Left ventricle myocardium inferior (tissue), 1 donor: ENCODE measurements at places on chromosomes 4 and X.

DNA sequence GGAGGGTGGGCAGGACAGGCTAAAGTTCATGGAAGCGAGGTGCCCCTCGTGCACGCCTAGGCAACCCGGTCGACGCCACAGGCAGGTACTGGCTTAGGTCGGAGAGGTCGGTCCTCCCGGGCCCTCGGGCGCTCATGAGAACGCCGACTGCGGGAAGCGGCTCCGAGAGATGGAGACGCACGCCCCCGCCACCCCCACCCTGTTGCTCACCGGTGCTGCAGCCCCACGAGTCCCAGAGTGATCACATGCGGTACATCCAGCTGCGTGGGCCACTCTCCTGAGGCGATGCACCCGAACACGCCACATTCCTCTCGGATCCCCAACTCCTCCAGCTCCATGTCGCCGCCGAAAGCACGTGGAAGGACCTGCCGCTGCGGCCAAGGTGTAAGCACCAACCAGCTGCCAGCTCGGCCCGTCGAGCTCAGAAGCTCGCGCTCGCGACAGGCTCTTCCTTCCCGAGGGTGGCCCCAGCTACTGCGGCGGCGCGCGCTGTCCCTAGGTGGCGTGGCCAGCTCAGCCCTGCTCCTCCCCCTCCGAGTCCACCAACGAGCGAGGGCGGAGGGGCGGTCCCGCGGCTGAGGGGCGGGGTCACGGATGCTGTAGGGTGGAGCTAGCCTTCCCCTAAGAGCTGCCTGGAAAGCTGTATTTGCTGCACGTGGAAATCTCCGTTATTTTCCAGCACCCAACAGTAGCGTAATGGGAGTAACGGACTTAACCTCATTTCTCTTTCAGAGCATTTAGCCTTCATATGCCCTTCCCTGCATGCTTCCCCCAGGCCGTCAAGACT is at the start of gene PPAT:
Gene PPAT (minus strand): TSS at position 476 of the 787 bp plus-strand sequence. CDS start 138 bp downstream, at position 338.
- DNase-seq, result peak; percentile 98

DNA sequence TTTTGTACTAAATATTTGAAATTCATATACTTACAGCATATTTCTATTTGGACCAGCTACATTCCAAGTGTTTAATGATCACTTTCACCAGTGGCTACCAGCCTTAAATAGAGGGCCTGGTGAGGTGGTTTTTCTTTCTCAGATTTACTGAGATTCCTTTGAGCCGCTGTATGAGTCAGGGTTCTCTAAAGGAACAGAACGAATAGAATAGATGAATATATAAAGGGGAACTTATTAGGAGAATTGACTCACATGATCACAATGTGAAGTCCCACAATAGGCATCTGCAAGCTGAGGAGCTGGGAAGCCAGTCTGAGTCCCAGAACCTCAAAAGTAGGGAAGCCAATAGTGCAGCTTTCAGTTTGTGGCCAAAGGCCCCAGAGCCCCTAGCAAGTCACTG is 146.2 kb upstream of the TLL1 start:
- no peak for DNase-seq

DNA sequence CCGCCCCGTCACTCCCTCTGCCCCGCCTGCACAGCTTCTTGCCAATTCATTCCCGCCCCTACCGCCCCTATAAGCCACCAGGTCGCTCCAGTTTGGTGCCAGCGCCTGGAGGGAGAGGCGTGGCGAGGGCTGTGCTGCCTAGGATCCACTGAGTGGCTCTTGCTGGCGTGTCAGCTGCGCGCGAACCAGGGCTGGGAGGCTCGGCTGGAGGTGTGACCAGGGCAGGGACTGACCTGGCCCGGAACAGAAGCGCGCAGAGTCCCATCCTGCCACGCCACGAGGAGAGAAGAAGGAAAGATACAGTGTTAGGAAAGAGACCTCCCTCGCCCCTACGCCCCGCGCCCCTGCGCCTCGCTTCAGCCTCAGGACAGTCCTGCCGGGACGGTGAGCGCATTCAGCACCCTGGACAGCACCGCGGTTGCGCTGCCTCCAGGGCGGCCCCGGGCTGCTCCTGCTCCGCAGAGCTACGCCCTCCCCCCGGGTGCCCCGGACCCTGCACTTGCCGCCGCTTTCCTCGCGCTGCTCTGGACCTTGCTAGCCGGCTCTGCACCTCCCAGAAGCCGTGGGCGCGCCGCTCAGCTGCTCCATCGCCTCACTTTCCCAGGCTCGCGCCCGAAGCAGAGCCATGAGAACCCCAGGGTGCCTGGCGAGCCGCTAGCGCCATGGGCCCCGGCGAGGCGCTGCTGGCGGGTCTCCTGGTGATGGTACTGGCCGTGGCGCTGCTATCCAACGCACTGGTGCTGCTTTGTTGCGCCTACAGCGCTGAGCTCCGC is at the start of gene GPR78:
Gene GPR78 (plus strand): TSS at position 72 of the 773 bp plus-strand sequence. CDS start 591 bp downstream, at position 663.
- peak; percentile 43 for DNase-seq

GRCh38 chrX:140799216-140799615 is 89.7 kb downstream of the LINC00632 start:
- no peak for DNase-seq

DNA sequence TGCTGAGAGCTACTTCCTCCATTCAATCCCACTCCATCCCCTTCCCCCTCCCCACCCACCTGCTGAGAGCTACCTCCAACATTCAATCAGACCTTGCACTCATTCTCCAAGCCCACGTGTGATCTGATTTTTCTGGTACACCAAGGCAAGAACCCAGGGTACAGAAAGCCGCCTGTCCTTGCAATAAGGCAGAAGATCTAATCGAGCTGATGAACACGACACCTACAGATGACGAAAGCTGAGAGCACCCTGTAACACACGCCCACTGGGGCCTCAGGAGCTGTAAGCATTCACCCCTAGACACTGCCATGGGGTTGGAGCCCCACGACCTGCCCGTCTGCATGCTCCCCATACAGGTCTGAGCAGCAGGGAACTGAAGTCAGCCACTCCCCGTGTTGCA is 58.3 kb downstream of the TRIML1 start:
- DNase-seq, result no peak

GRCh38 chrX:123084797-123085196 is 99.3 kb upstream of the GRIA3 start:
- no peak for DNase-seq

DNA sequence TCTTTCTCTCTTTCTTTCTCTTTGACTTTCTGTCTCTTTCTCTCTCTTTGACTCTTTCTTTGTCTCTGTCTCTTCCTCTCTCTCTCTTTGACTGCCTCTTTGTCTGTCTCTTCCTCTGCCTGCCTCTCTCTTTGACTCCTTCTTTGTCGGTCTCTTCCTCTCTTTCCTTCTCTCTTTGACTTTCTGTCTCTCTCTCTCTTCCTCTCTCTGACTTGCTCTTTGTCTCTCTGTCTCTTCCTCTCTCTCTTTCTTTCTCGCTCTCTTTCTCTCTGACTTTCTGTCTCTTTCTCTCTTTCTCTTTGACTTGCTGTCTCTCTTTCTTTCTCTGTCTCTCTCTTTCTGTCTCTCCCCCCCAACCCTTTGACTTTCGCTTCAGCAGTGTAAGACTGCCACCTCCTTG is 36.4 kb upstream of the OGT start:
- DNase-seq, result no peak

DNA sequence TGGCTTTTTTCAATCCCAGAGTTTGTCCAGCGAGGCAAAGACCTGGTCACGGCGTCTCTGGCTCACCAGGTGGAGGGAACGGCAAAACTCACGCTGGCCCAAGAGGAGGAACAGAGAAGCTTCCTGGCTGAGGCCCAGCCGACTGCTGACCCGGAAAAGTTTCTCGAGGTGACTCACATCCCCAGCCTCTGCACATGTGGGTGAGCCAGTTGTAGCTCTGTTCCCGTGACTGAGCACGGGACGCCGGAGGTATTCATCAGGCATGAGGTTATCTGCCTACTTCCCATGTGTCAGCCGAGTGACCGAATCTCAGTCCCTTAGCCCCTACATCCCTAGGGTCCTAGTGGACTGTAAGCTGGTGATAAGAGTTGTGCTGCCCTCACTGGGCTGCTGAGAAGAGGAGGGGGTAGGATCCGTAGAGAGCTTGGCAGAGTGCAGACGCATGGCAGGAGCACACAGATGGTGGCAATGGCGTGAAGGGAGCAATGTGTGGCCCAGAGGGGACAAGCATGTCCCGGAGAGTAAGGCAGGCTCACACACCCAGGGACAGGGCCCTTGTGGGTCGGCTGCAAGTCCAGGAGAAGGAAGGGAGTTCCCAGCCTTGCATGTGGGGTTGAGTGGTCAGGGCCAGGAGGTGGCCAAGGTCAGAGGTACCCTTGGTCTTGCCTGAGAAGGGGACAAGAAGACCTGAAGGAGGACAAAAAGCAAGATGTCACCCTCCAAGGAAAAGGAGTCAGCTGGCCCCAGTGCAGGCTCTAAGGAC is 42.9 kb downstream of the EVC start:
- no peak for DNase-seq

DNA sequence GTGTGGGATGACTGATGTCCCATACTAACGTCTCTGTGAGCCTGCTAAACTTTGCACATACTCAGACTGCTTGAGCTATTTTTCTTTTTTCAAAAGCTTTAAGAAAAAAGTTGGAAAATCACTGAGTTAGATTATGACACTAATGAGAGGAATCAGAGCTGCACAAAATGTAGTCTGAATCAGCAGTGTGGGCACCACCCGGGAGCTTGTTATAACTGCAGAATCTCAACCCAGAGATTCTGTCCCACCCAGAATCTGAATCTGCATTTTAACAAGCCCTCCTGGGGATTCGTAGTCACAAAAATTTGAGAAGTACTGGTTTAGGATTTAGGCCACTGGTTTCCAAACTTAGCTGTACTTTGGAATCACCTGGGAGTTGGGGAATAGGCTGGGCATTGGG is 102.1 kb upstream of the MID1IP1 start:
- no peak for DNase-seq

GRCh38 chrX:24423960-24424359 is 41.1 kb upstream of the PDK3 start:
- no peak for DNase-seq

- no peak for DNase-seq
These were observed 61.3 kb downstream of the STOX2 start for GRCh38 chr4:183966371-183966770.

DNA sequence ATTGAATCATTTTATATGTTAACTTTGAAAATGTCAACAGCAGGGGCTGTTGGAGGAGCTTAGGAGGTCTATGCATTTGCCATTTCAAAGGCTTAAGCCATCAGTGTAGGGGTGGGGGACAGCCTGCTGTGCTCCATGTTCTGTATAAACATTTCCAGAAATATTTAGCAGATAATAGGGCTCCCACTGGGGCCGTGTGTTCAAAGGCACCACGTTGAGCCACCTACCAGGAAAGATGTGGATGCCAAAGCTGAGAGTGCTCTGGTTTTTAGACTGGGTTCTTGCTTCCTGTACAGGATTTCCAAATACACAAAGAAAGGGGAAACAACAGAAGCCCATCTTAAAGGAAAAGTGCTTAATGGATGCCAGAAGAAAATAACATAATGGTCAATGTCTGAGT is 219.5 kb downstream of the CENPC start:
- no peak for DNase-seq

DNA sequence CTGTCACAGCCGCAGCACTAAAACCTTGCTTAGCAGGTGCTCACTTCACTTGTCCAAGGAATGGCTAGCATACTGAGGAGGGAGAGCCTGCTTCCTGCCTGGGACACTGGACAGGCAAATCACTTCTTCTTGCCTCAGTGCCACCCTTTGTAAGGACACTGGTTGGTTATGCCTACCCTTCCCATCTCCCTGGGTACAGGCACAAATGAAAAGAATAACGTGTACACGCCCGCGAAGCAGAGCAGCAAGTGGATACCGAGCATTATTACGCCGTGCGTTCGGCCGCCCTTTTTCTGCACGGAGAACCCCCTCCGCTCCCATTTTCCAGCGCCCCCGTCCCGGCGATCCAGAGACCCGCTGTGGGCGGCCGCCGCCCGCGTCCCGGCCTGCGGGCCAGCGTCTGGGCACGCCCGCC is 338 bp upstream of the KLHL2 start:
- DNase-seq, result no peak

- DNase-seq, result no peak
These were observed 85.4 kb downstream of the DCHS2 start for GRCh38 chr4:154406018-154406795.

- no peak for DNase-seq
These were observed 230.8 kb upstream of the TET2 start for GRCh38 chr4:104915864-104916263.

DNA sequence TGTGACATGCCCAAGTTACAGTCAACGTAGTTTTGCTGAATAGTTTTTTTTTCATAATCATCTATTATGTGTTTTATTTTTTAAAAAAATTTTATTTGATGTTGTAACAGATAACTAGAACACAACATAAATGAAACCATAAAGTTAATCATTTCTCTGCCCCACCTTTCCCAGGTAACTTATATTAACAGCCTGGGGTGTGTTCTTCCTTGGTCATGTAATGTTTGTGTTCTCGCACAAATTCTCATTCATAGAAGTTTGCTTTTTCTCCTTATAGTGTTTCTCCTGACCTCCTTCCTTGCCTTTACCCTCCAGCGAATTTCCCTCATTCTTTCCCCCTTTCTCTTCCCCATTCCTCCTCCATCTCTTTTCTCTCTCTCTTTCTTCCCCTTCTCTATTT is 214.8 kb downstream of the SOWAHB start:
- DNase-seq, result no peak

GRCh38 chr4:104868958-104869357 is 277.7 kb upstream of the TET2 start:
- no peak for DNase-seq

DNA sequence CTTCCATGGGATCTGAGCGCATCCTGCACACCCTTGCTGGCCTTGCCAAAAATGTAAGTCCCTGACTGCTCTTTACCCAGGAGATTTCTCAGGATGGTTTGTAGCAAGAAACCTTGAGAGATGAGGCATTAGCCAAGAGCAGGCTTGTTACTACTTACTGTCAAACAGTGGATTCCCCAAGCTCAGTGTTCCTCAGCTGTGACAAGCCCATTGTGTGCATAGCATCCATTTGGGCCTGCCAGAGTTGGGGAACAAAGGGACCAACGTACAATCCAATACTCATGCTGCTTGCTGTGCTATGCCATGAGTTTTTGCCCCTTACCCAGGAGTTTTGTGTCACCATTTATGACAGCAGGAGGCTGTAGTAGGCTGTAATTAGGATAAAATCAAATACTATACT is 267.6 kb downstream of the TENM3 start:
- no peak for DNase-seq

GRCh38 chr4:28225689-28226353 is 1365.2 kb downstream of the STIM2 start:
- DNase-seq, result no peak

DNA sequence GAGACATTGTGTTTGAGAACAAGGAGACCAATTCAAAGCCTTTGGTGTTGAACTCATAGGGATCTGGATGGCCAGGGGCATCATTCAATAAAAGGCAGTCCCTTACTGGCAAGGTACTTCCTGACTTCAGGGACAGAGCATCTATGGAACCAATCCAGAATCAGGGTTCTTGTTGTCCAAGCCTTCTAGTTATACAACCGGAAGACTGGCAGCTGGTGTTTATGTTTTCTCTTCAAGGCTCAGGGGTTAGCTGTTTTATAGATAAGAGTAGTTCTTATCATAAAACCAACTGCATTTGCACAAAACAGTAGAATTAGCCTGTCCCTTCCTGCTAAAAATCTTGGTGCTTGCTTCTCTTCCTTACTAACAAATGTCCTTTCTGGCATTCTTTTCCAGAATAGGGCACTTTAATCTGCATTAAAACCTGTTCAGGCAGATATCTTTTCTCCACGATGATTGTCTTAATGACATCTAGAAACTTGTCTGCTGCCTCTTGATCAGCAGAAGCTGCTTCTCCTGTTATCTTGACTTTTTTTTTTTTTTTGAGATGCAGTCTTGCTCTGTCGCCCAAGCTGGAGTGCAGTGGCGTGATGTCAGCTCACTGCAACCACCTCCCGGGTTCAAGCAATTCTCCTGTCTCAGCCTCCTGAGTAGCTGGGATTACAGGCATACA is 38.4 kb upstream of the ARHGEF6 start:
- DNase-seq, result no peak
